Central memory CD8-positive, alpha-beta T cell (primary cell): ENCODE measurements at places on chromosomes 7 and 10.
A peak's percentile ranks its signal among the peaks of the same experiment; 100 is the strongest.

- H3K4me1 ChIP-seq: no peaks in the 10 kb centered on the region
- H3K27me3 ChIP-seq: no peaks in the 10 kb centered on the region
- no peak overlapping the region for H3K27ac ChIP-seq
- no peak overlapping the region for H3K4me3 ChIP-seq
- DNase-seq: no peak
Measured at GRCh38 chr7:46566097-46566774, 645.2 kb upstream of the IGFBP3 start.

GRCh38 chr10:118873738-118874105 lies 119.0 kb upstream of the CACUL1 start:
- H3K4me3 ChIP-seq: no peak overlapping the region
- H3K27me3 ChIP-seq: peaks cover 53% of the 10 kb centered on the region
- no peaks in the 10 kb centered on the region for H3K4me1 ChIP-seq

DNA sequence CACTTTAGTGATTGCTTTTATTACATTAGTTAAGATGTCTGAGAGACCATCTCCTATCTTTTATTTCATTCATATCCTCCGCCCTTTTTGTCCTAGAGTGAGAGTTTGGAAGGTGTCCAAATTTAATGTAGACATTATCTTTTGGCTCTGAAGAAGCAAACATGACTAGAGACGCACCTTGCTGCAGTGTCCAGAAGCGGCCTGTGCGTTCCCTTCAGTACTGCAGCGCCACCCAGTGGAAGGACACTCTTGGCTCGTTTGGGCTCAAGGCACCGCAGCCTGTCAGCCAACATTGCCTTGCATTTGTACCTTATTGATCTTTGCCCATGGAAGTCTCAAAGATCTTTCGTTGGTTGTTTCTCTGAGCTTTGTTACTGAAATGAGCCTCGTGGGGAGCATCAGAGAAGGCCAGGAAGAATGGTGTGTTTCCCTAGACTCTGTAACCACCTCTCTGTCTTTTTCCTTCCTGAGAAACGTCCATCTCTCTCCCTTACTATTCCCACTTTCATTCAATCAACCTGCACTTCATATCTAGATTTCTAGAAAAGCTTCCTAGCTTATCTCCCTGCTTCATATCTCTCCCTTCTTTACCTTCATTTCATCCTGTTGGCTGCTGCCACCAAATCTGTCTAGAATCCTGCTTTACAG lies 10.4 kb upstream of the CLCN1 start:
- peak; percentile 65 for DNase-seq
- peaks cover 51% of the 10 kb centered on the region for H3K36me3 ChIP-seq
- peak overlapping the region; percentile 21 for H3K27ac ChIP-seq
- no peak overlapping the region for H3K4me3 ChIP-seq
- H3K4me1 ChIP-seq: peaks cover 27% of the 10 kb centered on the region

- H3K36me3 ChIP-seq: peaks cover 5% of the 10 kb centered on the region
- no peaks in the 10 kb centered on the region for H3K27me3 ChIP-seq
- DNase-seq: no peak
- peaks cover 30% of the 10 kb centered on the region for H3K4me1 ChIP-seq
- no peak overlapping the region for H3K4me3 ChIP-seq
Measured at GRCh38 chr7:28018446-28018845, 162.1 kb downstream of the JAZF1 start.
